AG08395 (cell line): ENCODE measurements at places on chromosomes 13 and 19.

GRCh38 chr13:48266701-48267639 is 34.0 kb downstream of the ITM2B start:
- DNase-seq = no peak

DNA sequence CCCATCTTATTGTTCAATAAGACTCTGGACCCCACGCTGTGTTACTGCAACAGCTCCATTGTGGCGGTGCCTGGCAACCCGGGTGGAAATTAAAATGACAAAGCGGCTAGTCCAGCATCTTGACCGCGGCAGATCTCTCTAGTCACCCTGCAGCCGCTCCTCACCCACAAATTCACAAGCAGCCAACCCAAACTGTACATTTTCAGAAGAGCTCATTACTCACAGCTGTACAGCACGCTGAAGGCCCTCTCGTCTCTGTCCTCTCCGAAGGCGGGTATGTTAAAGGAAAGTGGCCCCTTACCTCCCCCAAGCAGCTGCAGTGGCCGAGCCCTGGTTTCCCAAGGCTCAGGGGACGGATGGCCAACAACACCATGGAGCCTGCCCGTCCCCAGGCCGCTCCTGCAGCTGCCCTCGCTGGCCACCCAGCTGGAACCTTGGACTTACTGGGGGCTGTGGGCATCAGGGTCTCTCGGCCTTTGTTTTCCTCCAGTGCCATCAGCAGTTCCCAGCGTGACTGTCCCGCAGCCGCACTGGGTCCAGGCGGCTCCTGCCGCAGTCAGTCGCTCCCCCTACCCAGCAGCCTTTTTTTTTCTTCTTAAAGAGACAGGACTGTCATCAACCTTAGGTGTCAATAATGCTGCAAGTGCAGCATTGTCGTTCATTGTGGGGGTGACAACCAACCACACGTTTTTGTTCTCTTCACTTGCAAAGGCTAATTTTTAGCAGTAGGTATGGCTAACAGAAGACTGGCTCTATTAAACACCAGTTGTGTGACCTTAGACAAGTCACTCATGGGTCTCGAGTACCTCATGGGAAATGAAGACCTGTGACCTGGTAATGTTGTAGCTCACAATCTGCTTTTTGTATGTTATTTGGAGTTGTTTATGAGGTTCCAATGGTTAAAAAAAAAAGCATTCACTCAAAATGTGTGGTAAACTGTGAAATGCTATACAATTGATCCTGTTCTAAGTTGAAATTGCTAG is at the start of gene SACS:
TSS of gene SACS (minus strand) at position 532 of the 983 bp plus-strand sequence. CDS start 22,463 bp downstream, outside the sequence.
- DNase-seq = peak; percentile 68

DNA sequence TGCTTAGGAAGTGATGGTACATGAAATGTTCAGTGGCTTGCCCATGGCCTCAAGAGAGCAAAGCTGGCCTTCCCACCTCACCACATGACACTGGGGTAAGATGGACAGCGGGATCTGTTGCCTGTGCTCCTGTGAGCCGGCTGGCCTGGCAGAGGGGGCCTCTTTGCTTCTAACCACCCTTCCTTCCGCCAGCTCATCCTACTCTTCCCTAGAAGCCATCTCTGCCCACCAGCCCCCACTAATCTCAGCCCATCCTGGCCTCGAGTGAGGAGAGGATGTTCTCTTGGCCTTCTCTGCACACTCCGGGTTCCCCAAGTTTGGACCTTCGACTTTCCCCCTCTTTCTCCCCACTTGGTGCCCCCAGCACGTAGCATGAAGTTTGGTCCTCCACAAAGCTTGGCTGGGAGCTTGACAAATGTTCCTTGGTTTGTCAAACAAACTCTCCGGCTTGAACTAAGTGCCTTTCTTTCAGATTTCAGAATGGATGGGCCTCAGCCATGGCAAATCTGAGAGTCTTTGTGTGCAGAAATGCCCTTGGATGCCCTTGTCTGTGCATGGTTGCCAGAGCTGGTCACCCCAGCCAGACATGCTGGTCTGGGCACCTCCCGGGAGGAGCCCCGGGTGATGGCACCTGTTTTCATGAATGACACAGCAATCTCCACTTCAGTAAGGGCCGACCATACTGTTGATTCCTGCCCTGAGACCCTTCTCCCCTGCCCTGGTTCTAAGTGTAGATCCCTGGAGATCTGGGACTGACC is 145.5 kb downstream of the URI1 start:
- no peak for DNase-seq

DNA sequence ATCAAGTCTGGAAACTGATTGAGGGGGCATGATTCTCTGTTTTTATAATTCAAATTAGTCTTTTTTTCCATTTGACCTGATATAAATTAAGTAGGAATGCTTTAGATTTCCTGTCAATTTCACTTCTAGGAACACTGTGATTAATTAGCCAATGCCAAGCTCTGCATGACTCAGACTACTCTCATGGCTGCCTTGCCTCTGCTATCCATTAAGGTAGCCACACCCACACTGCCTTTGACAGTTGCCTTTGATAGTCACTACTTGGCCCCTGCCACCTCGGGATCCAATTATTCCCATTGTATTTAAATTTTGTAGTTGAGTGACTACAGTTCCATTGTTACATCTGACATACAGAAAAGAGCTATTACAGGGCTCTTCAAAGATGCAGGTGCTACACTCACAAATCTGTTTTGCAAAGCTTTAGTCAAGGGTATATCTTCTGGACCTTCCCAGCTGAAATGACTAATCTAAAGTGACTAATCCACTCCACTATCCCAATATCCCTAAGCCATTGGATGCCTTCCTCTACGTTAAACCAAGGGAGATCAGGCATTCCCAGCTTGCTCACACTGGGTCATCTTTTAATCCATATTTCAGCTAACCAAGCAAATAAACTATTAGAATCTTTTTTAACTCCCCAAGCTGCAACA is 1193.1 kb upstream of the MIR17HG start:
- DNase-seq = no peak

DNA sequence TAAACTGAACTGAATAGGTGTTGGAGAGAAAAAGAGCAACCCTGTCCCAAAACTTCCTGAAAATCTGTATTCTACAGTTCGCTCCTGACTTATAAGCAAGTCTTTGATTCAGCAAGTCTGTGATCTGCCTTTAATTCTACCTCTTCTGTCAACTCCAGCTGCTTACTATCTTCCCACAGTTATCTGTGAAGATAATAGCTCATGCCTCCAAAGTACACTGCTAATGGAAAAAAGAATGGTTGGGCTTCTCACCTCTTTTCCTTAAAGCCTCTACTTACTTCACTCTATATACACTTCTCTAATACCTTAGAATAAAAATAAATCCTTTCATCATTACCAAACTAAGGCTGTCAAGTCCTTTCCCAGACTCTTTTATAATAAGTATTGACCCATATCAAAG is 391.5 kb upstream of the MIR17HG start:
- no peak for DNase-seq

- peak; percentile 41 for DNase-seq
Measured at GRCh38 chr19:47779524-47780214, 1.2 kb downstream of the SELENOW start.

DNA sequence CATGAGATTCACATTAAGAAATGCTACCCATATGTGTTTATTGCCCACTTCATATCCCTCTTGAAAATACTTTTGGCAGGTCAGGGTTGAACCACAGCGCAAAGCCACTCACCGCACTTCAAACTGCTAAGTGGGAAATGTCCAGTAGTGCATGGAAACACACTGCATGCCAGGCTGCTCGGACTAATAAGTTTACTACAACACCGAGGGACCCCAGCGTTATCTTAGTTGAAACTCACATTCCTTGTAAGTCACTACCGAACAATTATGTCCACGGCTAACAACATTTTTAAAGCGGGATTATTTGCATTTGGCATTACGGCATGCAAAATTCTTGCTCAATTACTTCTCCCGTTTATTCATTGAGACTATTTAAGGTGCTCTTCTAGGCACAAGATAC is 4.0 kb downstream of the BRD4 start:
- no peak for DNase-seq

GRCh38 chr19:29566496-29567054 is 39.5 kb upstream of the POP4 start:
- DNase-seq = no peak

DNA sequence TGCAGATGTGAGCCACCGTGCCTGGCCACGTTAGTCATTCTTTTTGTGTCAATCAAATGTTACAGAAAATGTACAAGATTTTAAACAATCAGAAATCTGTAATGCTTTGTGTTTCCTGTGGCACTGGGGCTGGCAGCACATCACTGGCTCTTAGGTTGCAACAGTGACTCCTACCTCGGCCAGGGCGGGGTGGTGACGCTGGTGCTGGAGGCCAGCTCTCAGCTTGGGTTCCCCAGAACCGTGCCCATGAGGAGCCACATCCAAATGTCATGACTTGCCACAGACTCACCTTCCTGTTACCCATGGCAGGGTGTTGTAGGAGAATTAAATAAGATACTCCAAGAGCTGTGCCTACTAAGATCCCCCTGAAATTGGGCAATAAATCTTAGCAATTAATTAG is 161.7 kb downstream of the TEX29 start:
- DNase-seq = no peak

DNA sequence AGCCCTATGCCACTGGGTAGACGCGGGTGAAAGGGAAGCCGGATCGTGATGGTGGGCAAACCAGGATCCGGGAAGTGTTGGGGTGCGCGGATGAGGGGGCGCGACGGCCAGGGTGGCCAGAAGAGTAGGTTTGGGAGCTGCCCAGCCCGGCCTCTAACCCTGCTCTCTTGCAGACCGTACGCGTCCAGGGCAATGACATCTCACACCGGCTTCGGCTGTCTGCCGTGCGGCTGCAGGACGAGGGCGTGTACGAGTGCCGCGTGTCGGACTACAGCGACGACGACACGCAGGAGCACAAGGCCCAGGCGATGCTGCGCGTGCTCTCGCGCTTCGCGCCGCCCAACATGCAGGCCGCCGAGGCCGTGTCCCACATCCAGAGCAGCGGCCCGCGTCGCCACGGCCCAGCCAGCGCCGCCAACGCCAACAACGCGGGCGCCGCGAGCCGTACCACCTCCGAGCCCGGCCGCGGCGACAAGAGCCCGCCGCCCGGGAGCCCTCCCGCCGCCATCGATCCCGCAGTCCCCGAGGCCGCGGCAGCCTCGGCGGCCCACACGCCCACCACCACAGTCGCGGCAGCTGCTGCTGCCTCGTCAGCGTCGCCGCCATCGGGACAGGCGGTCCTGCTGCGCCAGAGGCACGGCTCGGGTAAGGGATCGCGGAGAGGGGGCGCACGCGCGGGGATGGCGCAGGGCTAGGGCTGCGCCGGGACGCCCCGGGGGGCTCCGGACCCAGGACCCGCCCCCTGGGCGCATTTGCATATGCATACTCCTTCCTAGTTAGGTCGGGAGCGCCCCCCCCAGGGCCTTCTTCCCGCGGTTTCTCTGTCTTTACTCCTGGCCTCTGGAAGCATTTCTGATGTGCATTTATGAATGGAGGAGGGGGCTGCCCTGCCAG is 4.1 kb downstream of the VSTM2B start:
- DNase-seq = no peak

DNA sequence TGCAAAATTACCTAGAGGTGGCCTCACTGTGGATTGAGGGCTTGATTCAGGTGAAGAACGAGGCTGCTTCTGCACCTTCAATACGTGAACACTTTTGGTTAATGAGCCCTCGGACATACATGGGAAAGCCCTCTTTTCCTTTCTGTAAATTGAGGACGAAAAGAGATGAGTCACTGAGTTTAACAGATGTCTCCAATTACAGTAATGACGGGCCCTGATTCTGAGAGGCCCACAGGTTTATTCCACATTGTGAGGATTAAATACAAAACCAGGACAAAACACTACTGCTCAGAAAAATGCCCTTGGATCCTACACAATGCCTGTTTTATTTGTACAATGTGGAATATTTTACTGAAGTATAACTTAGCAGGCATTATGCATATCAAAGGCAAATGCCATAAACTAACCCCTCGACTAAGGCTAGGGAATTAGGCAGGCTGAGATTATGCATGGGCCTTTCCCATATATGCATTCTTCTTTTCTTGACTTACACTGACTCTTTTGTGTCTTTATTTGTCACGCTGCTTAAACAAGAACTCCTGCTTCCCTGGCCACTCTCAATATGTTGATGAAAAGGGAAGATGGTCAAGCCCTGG is 819.9 kb downstream of the OLFM4 start:
- DNase-seq = no peak

GRCh38 chr19:7497292-7497691 is 8.5 kb upstream of the PEX11G start:
- DNase-seq = peak; percentile 42

DNA sequence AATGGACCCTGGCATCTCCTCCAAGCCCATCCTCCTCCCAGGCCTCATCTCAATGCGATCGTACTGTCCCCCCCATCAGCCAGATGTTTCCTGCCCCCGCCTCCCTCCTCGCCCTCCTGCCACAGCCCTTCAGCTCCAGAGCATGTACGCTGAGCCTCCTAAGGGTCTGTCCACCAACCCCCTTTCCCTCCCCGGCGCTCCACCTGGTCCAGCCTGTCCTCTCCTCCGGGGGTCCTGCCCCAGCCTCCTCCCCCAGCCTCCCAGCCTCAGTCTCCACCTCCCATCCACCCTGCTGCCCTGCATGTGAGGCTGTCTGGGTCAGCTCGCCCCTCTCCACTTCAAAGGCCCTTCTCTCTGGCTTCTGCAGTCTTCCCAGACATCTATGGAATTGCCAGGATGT is 4.5 kb downstream of the SIRT2 start:
- DNase-seq = no peak

- DNase-seq = no peak
Measured at GRCh38 chr13:80307401-80307987, 33.4 kb downstream of the SPRY2 start.

GRCh38 chr13:80840316-80840976 is 499.5 kb upstream of the SPRY2 start:
- no peak for DNase-seq

DNA sequence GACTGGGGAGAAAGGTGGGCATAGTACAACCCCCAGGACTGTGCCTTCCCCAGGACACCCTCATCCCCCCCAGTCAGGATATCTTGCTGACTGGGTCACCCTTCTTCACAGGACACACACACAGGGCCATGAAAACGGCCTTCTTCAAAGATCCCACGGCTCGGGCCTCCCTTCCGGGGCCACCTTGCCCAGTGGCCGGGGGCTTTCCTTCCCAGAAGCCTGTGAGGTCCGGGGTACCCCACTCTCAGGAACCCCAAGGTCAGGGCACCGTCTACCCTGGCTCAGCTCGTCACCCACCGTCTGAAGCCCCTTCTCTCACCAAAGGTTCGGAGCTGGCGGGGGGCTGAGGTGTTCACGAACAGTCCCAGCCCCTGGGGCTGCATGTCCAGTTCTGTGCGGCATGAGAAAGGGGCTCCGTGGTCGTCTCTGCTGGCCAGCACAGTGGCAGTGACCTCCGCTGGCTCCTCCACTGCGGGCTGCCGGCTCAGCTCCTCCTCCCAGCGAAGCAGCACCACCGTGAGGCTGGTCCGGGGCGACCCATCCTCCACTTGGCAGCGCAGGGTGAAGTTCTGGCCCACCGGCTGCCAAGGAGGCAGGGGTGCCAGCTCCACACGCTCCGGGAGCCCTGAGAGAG is 2.1 kb upstream of the RAVER1 start:
- no peak for DNase-seq

DNA sequence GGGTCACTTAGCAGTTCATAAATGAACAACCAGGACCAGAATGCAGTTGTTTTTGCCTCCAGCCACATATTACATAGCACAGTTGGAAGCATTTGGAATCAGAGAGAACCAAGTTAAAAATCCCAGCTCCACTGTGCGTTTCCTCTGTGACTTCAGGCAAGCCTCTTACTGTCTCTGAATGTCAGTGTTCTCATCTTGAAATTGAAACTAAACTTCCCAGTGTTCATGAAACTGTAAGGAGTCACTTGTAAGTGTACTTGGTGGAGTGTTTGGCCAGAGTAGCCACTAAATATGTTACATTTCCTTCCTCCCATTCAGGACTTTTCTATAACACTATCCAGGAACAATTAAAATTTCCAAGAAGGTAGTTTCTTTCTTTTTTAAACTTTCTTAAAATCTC is 276.8 kb downstream of the KCNRG start:
- no peak for DNase-seq

- DNase-seq = no peak
Measured at GRCh38 chr19:46606681-46607447, 5.7 kb downstream of the CALM3 start.
